H4 (cell line): ENCODE measurements at places on chromosomes 16 and 17. TPM values are rescaled to one million over a fixed set of nuclear protein-coding genes. Genes with fewer than 3 reads are reported as not detected.
A peak's percentile ranks its signal among the peaks of the same experiment; 100 is the strongest.

DNA sequence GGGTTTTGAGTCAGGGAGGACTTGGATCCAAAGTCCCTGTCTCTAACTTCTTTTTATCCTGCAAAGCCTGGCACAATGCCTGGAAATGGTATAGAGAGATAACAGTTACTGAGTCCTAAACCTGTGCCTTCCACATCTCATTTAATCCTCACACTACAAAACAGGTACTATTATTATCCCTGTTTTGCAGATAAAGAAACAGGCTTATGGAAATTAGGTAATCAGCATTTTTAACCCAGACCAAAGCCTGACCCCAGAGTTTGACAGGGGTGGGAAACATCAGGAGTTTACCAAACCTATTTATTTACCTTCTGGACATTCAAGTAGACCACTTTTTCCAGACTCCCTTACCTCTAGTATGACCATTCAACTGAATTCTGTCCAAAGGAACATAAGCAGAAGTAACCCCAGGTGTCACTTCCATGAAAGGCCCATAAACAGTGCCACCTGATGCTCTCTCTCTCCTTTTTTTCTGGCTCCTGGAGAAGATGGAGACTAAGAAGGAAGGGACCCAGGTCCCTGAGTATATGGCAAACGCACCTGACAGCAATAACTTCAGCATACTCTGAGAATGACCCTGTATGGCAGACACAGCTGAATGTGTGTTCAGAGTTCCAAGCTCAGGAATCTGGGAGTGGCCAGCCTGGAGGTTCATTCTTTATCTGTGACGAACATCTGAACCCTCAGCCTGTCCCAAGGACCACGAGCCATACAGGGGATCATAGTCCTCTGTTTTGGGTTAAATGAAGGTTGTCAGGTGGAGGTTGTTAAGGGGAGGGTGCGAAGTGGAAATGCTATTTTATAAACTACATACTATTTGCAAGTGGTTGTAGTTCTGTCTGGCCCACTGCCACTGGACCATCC is 62.7 kb downstream of the HLF start:
- no peak for DNase-seq

DNA sequence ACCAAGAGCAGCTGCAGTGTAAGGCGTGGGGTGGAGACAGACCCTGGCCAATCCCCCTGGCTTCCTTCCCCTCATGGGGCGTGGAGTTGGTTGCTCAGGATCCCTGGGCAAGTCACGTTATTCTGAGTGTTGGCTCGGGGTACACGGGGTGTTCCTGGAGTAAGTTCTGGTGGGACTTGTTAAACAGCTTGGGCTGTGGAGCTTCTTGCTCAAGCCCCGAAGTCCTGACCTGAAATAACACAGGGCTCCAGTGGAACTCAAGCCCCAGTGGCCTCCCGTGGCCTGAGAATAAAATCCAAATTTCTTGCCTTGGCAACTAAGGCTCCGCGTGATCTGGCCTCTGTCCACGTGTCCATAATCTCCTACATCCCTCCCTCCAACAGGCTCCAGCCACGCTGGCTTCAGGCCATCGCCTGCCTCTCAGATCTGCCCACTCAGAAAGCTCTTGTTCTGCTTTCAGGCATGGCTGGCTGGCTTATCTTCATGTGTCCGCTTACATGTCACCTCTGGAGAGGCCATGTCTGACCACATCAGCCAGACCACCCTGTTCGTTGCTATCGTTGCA is 49.3 kb upstream of the BCO1 start:
- no peak for DNase-seq

- DNase-seq = no peak
Observed at GRCh38 chr16:10561001-10561400, 19.4 kb downstream of the EMP2 start.

GRCh38 chr17:6724009-6724408 is 10.8 kb upstream of the SLC13A5 start:
- no peak for DNase-seq

- no peak for DNase-seq
Observed at GRCh38 chr17:13576661-13577526, 24.8 kb downstream of the HS3ST3A1 start.

DNA sequence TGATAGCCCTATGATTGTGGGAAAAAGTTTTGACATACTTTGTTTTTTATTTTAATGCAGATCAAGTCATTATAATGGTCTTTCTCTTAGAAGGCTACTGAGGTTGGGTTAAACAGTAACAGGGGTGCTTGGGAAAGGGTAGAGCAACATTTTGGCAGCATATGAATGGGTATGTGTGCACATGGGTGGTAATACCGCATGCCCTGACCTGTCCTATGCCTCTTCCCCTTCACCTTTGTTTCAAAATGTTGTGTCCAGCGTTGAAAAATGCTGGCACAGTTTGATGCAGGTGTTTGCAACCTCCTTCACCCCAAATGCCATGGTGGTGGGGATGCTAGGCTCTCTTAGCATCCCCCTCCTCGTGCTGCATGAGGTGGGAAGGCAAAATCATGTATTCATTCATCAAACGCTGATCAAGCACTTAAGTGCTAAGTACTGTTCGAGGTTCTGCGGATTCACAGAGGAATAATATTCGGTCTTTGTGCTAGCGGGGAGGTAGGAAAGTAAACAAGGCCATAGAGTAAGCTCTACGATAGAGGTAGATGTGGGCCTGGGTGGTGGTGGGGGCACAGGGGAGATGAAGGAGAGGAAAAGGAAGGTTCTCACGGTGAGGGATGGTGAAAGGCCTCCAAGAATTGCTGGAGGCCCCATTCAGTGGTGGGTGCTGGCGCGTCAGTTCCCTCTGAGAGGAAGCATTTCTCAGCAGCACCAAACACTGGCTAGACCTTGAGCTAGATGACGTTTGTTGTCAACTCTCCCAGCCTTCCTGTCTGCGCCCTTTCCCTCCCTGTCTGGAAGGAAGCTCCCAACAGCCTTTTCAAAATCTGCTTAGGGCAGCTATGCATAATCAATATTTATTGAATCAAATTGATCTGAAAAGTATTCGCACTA is 13.3 kb upstream of the MARCHF10 start:
- DNase-seq = no peak

DNA sequence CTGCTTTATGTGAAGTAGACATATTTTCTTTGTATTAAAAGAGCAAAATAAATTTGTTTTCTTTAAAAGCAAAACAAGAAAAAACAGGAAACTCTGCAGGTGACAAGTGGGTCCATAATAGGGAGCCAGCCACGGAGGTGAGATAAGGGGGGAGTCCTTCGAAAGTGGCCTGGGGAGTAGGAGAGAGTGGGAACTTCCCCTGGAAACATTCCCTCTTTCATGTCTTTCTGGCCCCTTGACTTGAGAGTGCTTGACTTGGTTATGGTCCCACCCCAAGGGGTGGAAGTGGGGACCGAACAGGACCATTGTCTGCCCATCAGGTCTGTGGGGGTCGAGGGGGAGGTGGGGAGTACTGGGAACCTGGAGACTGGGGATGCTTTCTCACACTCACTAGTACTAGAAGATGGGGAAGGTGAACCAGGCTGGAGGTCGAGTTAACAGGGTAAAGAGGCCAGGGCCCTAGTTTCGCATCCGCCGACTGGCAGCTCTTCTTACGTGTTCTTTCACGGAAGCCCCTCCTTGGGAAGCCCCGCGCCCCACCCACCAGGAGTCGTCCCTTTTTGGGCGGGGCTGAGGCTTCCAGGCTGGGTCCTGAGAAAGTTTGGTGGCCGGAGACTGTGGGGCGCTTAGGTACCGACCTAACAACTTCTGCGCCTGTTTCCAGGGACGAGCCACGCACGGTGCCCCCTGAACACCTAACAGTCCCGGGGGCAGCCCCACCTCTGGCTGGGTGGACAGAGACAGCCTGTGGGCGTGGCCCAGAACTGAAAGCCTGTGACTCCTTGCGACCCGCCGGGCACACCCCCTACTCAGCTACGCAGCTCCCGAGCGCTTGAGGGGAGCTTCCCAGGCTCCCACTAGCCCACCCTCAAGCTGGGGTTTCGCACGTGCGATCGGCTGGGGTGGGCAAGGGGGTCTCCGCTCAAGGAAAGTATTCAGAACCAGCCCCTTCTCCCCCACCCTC is 790 bp downstream of the TRADD start:
- peak; percentile 26 for DNase-seq

DNA sequence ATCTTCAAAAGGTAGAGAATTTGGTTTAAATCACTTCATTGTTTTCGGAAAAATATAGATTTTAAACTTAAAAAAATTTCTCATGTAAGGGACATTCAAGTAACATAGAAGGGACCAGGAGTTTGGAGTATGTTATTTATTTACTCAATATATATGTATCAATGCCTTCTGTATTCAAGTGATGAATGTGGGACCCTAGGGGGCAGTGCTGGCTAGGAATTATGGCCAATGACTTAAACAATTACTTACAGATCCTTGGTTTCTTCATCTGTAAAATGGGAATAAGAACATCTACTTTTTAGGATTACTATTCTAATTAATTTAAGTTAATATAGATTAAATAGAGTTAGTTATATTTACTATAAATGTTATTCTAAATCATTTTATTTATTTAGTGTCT is 886.3 kb upstream of the RBFOX1 start:
- DNase-seq = no peak

GRCh38 chr17:45836047-45837044 is 8.3 kb upstream of the SPPL2C start:
- no peak for DNase-seq

DNA sequence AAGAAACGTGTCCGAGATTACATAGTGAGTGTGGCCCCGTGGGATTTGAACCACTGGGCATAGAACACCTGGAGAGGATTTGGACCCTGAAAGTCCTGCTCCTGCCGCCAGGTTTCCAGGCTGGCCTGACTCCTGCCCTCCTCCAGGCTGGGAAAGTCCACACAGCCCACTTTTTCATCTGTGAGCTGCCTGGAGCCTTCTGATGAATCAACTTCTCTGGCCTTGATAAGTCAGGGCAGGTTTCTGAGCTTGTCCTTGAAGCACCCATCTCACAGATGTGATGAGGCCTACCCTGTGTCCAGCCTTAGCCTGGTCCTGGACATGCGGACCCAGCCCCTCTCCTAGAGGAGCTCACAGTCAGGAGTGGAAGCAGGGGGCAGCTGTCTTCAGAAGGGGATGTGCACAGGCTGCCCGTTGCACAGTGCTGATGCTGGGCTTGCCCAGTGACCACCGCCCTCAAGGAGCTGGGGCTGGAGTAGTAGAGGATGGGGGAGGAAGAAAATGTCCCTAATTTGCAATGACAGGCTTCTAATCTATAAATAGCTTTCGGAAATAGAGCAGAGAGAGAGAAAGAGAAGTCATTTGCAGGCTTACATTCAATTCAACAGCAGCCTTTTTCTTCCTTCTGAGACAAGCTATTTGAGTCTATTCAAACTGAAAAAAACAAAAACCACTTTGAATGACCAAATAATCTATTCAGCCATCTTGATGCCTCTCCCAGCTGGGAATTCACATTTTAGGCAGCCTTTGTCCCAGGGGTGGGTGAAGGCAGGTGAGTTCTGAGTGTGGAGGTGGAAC is 73.5 kb upstream of the DNAJA2 start:
- no peak for DNase-seq

DNA sequence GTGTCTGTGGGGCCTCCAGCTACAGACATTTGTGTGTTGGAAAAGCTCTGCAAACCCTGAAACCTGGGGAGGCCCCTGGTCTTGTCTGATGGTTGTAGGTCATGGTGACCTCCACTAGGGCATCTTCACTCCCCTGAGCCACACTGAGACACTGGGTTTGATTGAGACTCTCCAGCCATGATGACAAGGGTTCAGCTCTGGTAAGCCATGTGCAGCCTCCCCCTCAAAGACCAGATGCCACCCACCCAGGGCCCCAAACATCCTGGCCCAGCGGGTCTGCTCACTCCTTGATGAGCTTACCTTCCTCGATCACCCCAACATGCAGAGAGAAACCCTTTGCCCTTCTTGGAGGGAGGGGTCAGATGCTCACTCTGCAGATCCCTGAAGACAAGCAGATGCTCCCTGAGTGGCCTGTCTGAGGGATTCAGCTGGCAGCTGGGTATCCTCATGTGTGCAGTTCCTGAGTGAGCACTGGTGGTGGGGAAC is 101.6 kb downstream of the METRNL start:
- DNase-seq = no peak

- DNase-seq = no peak
Observed at GRCh38 chr17:50137042-50137441, 7.1 kb upstream of the SAMD14 start.

GRCh38 chr16:61671161-61671560 is 365.1 kb downstream of the CDH8 start:
- no peak for DNase-seq

DNA sequence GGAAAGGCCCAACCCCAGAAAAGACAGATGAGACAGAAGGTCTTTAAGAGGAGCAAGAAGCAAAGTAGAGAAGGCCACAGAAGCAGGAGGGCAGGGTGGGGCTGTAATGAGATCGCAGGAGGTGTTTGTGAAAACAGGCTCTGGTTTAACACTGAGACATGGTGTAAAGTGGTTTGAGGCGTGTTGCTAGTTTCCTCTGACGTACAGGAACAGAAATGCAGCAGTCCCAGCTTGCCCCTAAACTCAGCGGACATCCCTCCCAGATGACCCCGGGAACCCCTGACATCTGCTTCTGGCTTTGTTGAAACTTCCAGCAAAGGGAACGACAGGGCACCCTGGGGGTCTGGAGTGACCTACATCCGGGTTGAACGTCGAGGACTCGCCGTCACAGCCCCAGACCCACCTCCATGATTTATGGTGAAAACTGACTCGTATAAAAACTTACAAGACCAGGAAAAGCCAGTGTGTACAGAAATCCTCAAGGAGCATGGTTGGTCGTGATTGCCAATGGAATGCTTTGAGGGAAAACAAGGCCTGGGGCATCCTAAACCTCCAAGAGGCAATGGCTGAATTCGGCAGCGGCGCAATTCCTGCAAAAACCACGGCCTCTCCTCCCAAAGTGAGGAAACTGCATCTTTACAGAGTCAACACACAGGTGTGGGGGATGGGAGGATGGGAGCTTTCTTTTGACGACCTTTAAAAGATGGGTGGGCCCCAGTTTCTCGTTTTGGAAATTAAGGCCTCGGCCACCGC is 25.8 kb downstream of the LITAF start:
- peak; percentile 14 for DNase-seq

- no peak for DNase-seq
Observed at GRCh38 chr17:14593956-14594355, 293.1 kb downstream of the HS3ST3B1 start.

DNA sequence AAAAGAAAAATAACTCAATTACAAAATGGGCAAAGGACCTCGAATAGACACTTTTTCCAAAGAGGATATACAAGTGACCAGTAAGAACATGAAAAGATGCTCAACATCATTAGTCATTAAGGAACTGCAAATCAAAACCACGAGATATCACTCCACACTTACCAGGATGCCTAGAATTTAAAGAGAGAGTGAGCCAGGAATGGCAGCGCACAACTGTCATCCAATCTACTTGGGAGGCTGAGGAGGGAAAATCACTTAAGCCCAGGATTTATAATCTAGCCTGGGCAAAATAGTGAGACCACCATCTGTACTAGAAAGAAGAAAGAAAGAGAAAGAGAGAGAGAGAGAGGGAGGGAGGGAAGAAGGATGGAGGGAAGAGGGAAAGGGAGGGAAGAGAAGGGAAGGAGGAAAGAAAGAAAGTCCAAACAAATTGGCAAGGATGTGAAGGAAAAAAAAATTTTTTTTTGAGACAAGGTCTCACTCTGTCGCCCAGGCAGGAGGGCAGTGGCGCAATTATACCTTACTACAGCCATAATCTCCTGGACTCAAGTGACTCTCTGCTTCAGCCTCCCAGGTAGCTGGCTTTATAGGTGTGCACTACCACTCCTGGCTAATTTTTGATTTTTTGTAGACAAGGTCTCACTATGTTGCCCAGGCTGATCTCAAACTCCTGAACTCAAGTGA is 22.6 kb downstream of the TBX2 start:
- DNase-seq = no peak

The GP1BA gene
- total RNA-seq = not detected in 2 replicates

The HNF1B gene
- total RNA-seq = not detected in 2 replicates

The TERB1 gene
- 0.27 TPM in 1 of 2 replicates, not detected in the other for total RNA-seq

The ADPRM gene
- 8.5 and 8.8 TPM in 2 replicates for total RNA-seq

The ST6GALNAC2 gene
- 0.14 TPM in 1 of 2 replicates, not detected in the other for total RNA-seq

The ITFG1 gene
- total RNA-seq = 70.8 and 78.5 TPM in 2 replicates

The SLC22A31 gene
- not detected in 2 replicates for total RNA-seq
